HFFc6 (cell line): ENCODE measurements at places on chromosomes 7 and 10. TPM values are rescaled to one million over a fixed set of nuclear protein-coding genes. Genes with fewer than 3 reads are reported as not detected.

DNA sequence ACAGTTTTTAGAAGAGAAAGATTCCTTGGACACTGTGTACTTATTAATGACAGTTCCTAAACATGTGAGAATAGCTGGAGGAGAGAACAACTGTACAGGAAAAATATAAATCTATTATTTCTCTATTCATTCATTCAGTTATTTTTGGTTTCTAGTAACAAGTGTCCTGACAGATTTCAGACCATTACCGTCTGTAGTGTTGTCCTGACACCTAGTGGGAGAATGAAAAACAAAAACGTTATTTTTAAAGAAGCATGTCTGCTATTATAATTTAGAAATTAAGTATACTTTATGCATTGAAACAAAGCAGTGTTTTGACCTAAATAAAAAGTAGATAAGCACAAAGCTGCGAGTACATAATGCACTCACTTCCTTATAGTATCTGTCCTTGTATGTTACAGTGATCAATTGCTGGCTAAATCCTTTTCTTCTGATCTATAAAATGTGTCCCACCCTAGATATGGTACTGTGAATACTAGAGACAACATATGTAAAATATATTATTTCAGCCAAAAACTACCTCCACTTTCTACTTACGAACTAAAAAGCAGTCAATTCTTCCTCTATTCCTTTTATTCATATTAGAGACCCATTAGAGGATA, 575.6 kb downstream of the ARL4A start:
- DNase-seq = peak; percentile 55

GRCh38 chr10:133474665-133475424, 21.1 kb downstream of the SCART1 start:
- no peak for DNase-seq

VIPR2 gene
- not detected in 3 replicates for total RNA-seq

GRCh38 chr10:119680650-119681081, 29.5 kb downstream of the BAG3 start:
- DNase-seq = no peak

NPFFR1 gene
- not detected in 3 replicates for total RNA-seq

TET1 gene
- total RNA-seq = 2.0 to 2.4 TPM (median 2.1 TPM) in 3 replicates

TMEM213 gene
- not detected in 3 replicates for total RNA-seq

FXYD4 gene
- not detected in 3 replicates for total RNA-seq

DNA sequence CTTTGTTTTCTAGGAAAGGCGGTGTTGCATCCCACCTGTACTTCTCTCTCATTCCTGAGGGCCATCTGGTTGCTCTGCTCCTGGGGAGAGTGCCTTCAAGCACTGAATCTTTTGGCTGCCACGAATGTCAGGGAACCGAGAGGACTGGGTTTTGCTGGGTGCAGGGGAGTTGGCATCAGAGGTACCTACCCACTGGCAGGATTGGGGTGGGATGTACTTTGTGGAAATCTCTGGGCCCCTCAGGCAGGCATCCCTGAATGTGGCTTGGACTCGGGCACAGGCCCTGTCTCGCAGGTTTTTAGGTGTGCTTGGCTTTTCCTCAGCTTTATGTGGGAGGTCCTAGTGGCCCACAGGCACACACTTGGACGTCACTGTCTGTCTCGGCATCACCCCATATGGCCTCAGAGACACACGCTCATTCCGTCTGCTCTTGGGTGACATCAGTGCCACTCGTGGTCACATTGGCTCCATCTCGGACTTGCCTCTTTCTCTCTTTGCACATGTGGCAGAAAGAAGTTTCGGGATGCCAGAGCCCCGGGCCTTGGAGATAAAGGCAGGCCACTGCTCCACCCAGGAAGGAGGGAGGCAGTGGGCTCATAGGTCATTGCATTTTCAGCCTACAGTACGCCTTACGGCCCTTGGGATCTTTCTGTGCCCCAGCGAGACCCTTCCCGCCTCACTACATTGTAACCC, 325.6 kb downstream of the ZNF716 start:
- no peak for DNase-seq

NEUROD6 gene
- total RNA-seq = not detected in 3 replicates
